ENCODE measurements at places on chromosomes 11 and 22.

GRCh38 chr22:45006111-45006963, 3.5 kb downstream of the PHF21B start:
- no peak for DNase-seq

GRCh38 chr11:121578251-121578976, 125.6 kb upstream of the SORL1-AS1 start:
- no peak for DNase-seq

- no peak for DNase-seq
Observed at GRCh38 chr11:121105063-121105480, 4.0 kb downstream of the TECTA start.

- DNase-seq, result no peak
Observed at GRCh38 chr11:132187386-132187785, 817.0 kb downstream of the NTM start.

GRCh38 chr22:38244106-38244505, 28.7 kb downstream of the TMEM184B start:
- DNase-seq, result no peak

DNA sequence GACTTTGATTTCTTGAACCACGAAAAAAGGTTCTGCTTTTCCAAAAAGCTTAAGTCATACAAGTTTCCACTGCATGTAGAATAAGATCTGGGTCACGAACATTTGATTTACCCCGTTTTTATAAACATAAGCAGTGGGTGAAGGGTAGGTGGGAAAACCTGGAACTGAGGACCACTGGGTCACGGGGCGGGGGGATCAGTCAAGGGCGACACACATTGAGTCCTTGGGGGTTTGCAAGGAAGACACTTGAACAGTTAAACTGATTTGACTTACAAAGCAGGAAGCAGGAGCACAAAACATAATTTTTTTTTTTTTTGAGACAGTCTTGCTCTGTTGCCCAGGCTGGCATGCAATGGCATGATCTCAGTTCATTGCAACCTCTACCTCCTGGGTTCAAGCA, 10.9 kb downstream of the FADS3 start:
- no peak for DNase-seq

- DNase-seq, result no peak
Observed at GRCh38 chr11:73965076-73965763, 14.4 kb downstream of the DNAJB13 start.

DNA sequence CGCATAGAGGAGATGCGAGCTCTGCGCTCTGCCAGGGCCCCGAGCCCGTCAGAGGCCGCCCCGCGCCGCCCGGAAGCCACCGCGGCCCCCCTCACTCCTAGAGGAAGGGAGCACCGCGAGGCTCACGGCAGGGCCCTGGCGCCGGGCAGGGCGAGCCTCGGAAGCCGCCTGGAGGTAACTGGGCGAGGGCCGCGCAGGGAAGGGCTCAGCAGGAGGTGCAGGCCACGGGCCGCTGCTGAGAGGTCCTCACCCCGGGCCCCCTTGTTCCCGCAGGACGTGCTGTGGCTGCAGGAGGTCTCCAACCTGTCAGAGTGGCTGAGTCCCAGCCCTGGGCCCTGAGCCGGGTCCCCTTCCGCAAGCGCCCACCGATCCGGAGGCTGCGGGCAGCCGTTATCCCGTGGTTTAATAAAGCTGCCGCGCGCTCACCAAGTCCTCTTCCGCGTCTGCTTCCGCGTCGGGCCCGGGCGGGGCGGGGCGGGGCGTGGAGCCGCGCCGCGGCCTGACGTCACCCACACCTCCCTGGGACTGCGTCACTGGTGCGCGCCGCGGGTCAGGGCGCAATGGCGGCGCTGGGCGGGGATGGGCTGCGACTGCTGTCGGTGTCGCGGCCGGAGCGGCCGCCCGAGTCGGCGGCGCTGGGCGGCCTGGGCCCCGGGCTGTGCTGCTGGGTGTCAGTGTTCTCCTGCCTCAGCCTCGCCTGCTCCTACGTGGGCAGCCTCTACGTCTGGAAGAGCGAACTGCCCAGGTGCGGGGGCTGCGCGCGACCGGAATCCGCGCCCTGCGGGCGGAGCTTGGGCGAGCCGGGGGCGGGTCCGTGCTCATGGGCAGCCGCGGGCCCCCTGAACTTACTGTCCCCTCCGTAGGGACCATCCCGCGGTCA, at the start of gene RCE1:
Gene RCE1, plus strand, starts transcription at position 546 of the 880 bp plus-strand sequence. Its CDS starts 15 bp downstream, at position 561.
- DNase-seq, result peak; percentile 98

DNA sequence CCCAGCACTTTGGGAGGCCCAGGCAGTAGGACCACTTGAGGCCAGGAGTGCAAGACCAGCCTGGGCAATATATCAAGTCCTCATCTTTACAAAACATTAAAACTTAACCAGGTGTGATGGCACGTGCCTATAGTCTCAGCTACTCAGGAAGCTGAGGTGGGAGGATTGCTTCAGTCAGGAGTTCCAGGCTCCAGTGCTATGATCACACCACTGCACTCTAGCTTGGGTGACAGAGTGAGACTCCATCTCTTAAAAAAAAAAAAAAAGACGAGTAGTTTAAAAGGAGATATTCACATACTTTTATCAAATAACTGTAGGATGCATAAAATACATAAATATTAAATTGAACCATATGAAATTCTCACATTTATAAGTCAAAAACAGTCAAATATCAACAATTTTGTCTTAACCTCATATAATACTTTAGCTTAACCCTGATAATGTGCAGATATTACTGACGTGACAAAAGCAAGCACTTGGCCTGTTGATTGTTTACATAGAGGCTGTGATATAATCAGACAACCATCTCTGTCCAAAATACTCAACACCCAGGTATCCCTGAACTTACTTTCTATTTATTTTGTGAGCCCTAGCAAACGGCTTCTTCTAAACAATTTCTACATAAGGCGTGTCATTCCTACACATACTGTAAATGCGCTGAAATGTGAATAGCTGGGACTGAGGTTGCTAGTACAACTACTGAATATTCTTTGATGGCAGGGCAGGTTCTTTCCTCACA, 57.0 kb downstream of the PRCP start:
- no peak for DNase-seq

GRCh38 chr11:61295596-61295926, 445 bp upstream of the VWCE start:
- DNase-seq, result no peak

GRCh38 chr22:26597026-26597425, 7.1 kb upstream of the TPST2 start:
- DNase-seq, result no peak

DNA sequence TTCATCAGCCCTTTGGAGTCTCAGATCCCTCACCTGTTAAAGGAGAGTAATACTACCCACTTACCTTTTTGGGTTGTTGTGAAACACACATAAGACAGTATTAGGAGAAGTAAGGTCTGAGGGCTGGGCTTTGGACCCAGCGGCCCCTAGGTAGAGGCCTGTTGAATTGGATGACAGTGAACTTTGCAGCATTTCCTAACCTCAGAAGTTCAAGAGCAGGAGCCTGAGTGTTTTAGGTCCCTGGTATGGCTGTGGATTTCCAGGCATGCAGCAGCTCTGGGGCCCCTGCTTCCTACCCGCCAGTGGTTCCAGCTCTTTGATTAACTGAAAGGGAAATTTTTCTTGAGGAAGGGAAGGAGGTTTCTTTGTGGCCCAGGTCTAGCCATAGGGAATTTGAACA, 58.9 kb downstream of the TEAD1 start:
- DNase-seq, result no peak

DNA sequence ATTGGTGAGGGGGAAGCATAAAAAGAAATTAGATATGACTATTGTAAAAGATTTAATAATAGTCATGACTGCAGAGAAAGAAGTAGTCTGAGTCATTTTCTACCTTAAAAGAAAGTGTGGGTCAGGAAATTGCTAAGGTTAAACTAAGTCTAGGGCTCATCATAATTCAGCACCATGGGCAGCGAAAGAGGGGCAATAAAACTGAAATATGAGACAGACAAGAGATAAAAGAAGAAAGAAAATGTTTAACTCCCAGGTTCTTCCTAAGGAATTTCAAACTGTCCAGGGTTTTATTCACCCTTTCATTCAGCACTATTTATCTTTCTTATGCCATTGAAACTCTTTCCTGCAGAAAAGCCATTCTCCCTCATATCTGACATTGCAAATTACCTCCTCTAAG, 114.4 kb upstream of the API5 start:
- no peak for DNase-seq

GRCh38 chr11:64141081-64141783, 24.7 kb downstream of the MACROD1 start:
- no peak for DNase-seq

DNA sequence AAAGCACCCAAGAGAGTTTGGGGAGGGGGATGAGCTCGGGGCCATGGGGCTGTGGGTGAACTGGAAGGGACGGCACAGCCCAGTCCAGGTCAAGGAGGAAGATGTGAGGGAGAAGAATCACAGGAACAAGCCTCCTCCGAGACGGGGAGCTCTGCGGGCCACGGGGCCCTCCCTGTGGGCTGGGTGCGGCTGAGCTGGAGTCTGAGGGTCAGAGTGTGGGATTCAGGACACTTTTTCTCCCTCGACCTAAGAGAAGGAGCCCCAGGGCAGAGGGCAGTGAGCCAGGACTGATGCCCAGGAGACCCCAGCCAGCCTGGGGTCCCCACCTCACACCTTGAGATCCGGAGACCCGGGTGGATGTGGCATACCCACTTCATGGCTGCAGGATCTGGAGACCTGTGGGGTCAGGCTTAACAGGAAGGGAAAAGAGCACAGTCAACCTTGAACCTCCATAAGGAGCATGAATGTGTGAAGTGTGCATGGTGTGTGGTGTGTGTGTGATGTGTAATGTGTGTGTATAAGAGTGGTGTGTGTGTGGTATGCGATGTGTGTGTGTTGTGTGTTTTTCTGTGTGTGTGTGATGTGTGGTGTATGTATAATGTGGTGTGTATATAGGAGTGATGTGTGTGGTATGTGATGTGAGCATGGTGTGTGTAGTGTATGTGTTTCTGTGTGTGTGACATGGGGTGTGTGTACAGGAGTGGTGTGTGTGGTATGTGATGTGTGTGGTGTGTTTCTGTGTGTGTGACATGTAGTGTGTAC, 504.6 kb downstream of the BRD1 start:
- peak; percentile 5 for DNase-seq

DNA sequence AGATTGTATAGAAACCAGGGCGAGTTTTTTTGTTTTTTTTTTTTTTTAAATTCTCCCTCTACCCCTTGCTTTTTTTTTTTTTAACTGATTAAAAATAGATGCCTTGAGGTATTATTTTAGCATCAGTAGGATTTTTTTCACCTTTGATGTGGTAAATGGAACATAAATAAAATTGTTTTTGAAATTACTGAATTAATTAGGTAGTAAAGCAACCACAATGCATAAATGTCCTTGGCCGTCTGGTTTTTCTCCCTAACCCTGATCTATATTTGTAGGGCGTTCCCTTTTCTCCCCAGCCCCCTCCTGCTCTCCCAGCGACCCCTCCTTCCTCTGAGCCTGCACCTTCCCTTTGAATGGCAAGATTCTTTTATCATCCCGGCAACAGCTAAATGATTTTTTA, 107.8 kb downstream of the ZBTB16 start:
- no peak for DNase-seq

- DNase-seq, result no peak
Observed at GRCh38 chr11:2707736-2708135, 7.9 kb upstream of the KCNQ1OT1 start.

DNA sequence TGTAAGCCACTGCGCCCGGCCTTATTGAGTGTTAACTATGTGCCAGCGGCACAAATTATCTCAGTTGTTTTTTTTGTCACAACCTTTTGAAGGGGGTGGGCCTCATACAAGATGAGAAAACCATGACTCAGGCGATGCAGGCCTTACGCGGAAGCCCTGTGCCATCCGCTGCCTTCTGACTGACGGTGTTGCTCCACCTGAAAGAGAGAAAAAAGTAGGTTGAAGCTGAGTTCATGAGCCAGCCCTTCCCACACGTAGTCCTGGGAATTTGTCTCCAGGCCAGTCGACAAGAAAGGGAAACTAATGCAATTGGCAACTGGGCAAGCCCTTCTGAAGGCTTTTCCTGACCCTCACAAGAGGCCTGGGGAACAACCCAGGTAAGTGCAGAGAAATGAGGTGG, 96.9 kb upstream of the CRYBB3 start:
- no peak for DNase-seq

DNA sequence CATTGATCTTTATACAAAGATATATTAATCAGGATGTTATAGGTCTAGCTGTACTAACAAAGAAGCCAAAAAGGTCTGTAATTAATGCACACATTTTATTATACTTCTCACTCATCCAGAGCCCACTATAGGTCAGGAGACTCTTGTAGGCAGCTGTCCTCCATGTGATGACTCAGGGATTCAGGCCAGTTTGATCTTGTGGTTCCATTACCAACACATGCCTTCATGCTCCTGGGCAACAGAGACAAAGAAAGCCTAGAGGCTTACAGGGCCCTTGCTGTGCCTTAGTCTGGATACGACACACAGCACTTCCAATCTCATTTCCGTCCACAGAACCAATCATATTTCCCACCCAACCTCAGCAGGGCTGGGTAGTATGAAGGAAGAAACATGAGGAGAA, 150.3 kb upstream of the NCAM1 start:
- no peak for DNase-seq

- peak; percentile 66 for DNase-seq
Observed at GRCh38 chr11:62664405-62665074, 470 bp downstream of the C11orf98 start.

GRCh38 chr22:48780597-48781277, 1046.9 kb downstream of the BRD1 start:
- no peak for DNase-seq

GRCh38 chr11:60984636-60985035, 13.2 kb downstream of the CD6 start:
- DNase-seq, result no peak

DNA sequence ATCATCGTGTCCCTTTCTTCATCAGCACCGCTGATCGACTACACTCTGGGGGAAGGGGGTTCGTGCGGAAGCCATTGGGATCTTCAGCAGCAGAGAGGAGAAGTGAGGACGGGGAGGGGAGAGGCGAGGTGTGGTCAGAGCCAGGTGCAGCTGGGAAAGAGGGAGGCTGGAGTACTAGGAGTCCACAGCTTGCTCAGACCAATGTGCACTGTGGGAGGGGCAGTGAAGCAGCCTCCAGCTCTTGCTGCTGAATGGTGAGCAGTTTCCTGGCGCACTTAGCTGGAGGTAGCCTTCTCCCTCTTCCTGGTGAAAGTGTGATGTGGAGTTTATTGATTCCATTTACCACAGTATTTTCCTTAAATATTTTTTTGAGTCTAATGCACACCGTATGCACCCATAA, 99.0 kb upstream of the NECTIN1 start:
- no peak for DNase-seq

- DNase-seq, result no peak
Observed at GRCh38 chr11:117017456-117017855, 80.8 kb downstream of the SIK3 start.

DNA sequence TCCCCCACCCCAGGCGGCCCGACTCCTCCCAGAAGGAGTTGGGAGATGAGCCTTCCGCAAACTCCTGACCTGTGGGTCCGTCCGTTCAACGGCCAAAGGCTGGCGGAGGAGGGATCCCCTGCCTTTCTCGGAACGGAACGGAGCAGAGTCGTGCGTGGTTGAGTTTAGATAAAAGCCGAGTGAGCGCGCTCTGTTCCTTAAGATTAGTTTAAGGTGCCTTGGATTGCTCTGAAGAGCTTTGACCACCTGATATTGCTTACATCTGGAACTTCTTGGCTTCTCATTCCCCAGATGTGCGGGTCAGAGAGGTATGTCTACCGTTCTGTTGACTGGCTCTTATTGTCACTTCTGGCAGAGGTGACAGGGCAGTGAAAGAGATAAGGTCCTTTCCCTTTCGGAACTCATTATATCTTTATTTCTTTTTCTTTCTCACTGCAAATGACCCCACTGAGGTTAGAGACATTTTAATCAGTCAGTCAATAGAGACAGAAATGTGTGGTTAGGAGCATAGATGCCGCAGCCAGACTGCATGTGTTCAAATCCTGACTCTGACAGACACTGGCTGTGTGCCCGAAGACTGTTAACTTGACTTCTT, at the start of gene TRIM6:
Gene TRIM6, plus strand, starts transcription at position 31 of the 595 bp plus-strand sequence. Its CDS starts 261 bp downstream, at position 292.
- no peak for DNase-seq

- no peak for DNase-seq
Observed at GRCh38 chr22:33270596-33270995, 212.4 kb upstream of the SYN3 start.

Data from D341Med (cell line).